ENCODE measurements at places on chromosomes 13 and 19.

GRCh38 chr13:35743165-35743564 lies 266.7 kb upstream of the MAB21L1 start:
- DNase-seq, result no peak

GRCh38 chr13:23510979-23511735 lies 59.1 kb upstream of the TNFRSF19 start:
- DNase-seq, result peak; percentile 73

DNA sequence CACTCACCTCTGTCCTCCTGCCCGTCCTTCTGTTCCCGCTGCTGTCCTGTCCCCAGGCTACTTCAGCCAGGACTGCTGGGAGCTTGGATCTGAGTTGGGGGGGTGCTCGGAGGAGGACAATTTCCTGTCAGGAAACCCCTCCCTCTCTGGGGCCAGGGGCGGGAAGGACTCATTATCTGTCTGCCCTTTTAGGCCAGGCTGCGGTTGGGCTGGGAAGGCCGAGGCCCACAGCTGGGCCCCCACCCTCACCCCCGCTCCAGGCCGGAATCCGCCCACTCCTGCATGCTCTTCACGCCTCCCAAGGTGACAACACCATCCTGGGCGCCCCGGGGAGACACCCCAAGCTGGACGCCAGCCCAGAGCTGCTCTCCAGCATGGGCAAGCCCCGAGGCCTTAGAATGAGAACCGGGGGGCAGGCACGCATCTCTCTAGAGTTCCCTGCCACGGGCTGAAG lies at the start of gene EXOC3L2:
EXOC3L2 (minus strand) TSS at position 74 of the 454 bp plus-strand sequence. CDS start 6,362 bp downstream, outside the sequence.
- no peak for DNase-seq

- no peak for DNase-seq
These were observed 449.9 kb downstream of the KLF12 start for GRCh38 chr13:73684286-73684685.

- DNase-seq, result no peak
These were observed 151.3 kb downstream of the CYSLTR2 start for GRCh38 chr13:48804821-48805601.

DNA sequence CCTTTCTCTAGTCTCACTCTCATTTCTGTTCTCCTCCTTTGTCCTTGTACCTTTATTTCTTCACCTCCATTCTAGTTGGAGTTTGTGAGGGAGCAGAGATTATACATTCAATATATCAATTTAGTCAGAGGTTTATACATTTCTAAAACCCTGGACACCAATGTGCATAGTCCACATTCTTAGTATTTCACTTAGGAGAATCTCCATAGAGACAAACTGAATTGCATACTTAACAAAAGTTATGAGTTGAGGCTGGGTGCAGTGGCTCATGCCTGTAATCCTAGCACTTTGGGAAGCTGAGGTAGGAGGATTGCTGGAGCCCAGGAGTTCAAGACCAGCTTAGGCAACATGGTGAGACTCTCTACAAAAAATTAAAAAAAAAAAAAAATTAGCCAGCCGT lies 45.3 kb downstream of the DNAJC3 start:
- no peak for DNase-seq

- DNase-seq, result no peak
These were observed 2.2 kb downstream of the SBNO2 start for GRCh38 chr19:1171755-1172352.
